ENCODE measurements at places on chromosomes 4 and X.

DNA sequence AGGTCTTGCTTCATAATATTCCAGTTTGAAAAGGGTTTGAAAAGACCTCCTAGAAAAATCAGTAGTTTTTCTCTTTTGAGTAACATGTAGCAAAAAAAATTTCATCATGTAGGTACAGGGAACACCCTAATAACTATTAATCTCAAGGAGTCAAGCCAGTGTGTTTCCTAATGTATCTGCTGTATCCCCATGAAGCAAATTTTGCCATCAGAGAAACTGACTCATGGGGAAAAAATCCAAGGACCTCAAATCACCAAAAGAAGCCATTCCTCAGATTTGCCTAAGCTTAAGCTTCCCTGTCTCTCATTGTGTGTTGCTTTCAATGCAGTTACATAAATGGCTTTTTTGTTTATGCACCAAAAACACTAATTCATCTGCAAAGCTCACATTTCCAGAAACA lies 29.7 kb downstream of the F9 start:
- DNase-seq, result peak; percentile 49

DNA sequence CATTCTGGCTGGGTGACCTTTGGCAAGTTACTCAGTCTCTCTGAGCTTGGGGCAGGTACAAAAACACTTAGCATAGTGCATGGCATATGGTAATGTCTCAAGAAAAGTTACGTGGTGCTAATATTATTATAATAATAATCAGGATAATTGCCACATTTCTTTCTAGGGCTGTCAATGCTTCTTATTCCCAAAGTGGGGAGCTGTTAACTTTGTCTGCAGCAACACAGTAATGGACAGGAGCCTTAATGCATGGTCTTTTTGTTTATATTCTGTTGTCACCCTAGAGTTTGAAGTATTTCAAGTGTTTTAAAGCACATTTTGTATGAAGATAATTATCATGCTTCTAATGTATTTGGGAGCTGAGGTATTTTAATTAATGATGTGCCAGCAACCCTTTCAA lies 121.8 kb downstream of the FHIP1A start:
- no peak for DNase-seq

DNA sequence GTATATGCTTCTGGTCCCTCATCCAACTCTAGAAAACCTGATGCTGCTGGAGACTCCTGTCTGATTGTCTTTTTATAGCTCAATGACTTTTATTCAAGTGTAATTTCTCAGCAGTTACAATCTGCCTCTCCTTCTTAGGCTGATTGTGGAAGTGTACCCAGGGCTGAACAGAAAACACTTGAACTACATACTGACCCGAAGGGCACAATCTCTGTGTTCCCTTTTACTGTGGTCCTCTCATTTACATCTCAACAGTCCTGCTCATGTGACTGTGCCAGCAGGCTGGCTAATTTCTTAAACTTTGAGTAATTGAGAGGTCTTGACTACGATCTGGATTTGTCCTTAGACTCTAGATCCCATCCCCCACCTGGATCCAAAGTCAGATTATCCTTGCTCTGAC lies 863.4 kb downstream of the PDHA2 start:
- no peak for DNase-seq

DNA sequence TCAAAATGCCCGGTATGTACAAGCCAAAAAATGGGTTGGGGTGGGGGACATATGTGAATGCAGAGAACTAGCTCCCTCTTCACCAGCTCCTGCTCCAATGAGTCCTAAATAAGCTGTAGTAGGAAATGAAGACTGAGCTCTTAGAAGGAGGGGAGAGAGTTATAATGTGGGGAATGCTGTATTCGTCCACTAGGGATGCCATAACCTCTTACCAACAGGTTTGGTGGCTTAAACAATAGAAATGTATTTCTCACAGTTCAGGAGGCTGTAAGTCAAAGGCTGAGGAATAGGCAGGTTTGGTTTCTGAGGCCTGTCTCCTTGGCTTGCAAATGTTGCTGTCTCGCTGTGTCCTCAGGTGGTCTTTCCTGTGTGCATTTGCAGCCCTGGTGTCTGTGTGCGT lies 4.4 kb upstream of the INPP4B start:
- no peak for DNase-seq

GRCh38 chr4:161728929-161729328 lies 434.9 kb downstream of the FSTL5 start:
- no peak for DNase-seq

DNA sequence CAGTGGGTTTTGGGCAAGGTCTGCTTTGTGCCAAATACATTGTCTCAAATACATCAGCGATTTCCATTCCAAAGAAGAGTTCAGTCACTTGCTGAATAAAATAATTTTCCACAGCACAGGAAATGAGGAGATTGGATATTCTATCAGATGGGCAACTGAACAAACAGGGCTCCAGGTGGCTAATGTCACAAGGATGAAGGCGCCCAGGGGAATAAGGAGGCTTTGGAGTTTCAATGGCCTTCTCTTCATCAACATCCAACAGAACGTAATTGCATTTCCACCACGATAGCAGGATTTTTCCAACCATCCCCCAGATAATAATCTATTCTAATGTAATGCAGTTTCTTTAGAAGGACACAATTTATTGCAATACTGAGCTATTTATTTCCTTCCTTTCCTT lies 104.7 kb upstream of the KLHL13 start:
- DNase-seq, result no peak

- no peak for DNase-seq
These were observed 1071.2 kb downstream of the FAT4 start for GRCh38 chr4:126385954-126386353.

GRCh38 chrX:132488819-132489577 lies at the start of gene MBNL3:
Gene MBNL3, minus strand, starts transcription at chrX:132489038. Its CDS starts 49,427 bp downstream, at chrX:132439611.
- DNase-seq, result peak; percentile 36

- DNase-seq, result no peak
These were observed at the start of gene XAGE5 for GRCh38 chrX:52811065-52811625. Gene XAGE5, plus strand, starts transcription at chrX:52811287. Its CDS starts 1,280 bp downstream, at chrX:52812567.

GRCh38 chr4:22897520-22898108 lies 204.9 kb downstream of the GBA3 start:
- peak; percentile 21 for DNase-seq

GRCh38 chrX:136170139-136170800 lies 22.9 kb downstream of the FHL1 start:
- peak; percentile 34 for DNase-seq

DNA sequence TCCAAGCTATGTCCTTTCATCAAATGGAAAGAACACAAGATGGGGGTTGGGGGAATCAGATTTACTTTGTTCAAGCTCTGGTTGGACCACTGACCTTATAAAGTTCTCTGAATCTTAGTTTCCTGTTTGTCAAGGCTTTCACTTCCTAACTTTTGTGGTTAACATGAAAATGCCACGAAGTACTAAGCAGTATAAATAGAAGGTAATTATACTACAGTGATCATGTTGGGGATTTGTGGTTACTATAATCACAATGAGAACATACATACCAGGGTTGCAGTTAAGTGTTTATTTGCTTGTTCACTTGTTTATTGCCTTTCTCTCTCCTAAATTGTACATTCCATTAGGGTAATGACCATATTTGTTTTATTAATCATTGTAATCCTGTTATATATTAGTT lies 53.2 kb downstream of the SPRY1 start:
- peak; percentile 39 for DNase-seq

DNA sequence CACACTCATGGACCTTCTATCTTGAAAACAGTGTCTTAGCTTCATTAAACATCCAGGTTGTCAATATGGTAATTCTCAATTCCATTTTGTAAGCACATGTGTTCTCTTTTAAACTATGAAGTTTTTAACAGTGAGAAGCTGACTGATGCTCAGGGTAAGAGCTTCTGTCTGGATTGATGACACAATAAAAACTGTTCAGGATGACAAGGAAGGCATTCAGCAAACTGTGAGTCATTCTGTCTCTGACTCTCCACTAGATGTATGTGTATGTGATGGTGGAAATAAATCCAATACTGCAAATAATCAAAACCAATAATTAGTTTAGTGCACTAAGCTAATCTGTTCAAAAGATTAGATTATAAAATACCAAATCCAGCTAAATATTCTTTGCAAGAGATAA lies 115.3 kb upstream of the ARX start:
- no peak for DNase-seq

GRCh38 chrX:9557521-9557920 lies 92.7 kb downstream of the TBL1X start:
- no peak for DNase-seq

DNA sequence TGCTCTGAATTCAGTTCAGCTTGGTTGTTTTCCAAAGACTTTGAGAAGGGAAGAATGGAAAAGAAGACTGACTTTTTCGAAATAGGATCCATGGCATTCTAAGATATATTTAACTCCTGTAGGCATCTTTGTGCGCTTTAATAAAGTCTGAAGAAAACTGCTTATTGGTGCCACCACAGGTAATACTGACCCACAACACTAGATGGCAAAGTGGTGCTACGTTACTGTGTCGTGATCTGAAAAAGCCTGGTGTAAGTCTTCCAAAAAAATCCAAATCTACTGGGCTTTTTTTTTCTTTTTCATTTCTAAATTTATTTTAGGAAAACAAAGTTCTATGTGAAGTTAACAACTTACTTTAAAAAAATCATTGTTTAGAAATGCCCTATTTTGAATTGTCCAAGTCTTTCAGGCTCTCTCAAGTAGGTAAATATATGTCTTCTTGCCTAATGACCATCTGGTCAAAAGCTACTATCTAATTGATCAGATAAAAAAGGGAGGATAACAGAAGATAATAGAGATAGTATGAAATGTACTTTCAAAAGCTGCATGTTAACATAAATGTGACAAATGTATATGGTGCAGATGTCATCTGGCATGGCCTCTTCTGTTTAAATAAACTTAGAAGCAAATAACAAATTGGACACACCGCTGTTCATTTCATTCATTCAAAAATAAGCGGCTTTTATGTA lies 47.0 kb upstream of the MID1IP1 start:
- DNase-seq, result peak; percentile 51

- peak; percentile 70 for DNase-seq
These were observed 4.6 kb downstream of the MAGIX start for GRCh38 chrX:49166914-49167739.

GRCh38 chrX:110178179-110178865 lies 139.6 kb downstream of the AMMECR1 start:
- no peak for DNase-seq

- no peak for DNase-seq
These were observed 2.1 kb upstream of the CCNG2 start for GRCh38 chr4:77154761-77155499.

DNA sequence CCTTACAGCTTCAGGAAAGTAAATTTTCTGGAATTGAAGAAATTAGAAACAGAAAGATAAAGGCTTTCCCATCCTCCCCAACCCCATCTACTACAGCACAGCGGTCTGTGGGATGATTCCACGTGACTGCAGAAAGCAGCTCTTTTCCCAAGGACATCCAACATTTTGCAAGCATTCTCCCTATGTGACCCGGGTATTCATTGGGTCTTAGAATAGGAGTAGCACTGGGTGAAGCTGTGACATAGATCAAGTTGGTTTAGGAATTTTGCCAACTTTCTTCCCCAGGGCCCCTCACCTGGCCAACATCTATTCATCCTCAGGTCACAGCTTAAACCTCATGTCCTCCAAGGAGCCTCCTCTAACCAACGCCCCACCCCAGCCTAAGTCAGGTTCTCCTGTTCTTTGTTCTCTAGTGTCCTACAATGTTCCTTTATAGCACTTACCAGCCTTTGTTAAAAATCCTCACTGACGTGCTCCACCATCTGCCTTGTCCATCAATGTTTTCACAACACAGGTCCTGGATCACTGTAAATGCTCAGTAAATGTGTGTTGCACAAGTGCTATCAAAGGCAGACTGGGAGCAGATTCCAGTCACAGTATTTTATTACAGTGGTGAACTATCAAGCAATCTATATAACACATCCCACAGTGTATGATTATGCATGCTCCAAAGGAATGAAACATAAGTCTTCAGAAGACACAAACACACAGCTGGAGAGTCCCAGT lies 80.9 kb upstream of the MTM1 start:
- DNase-seq, result no peak

GRCh38 chr4:169259271-169259670 lies 11.5 kb downstream of the SH3RF1 start:
- no peak for DNase-seq

DNA sequence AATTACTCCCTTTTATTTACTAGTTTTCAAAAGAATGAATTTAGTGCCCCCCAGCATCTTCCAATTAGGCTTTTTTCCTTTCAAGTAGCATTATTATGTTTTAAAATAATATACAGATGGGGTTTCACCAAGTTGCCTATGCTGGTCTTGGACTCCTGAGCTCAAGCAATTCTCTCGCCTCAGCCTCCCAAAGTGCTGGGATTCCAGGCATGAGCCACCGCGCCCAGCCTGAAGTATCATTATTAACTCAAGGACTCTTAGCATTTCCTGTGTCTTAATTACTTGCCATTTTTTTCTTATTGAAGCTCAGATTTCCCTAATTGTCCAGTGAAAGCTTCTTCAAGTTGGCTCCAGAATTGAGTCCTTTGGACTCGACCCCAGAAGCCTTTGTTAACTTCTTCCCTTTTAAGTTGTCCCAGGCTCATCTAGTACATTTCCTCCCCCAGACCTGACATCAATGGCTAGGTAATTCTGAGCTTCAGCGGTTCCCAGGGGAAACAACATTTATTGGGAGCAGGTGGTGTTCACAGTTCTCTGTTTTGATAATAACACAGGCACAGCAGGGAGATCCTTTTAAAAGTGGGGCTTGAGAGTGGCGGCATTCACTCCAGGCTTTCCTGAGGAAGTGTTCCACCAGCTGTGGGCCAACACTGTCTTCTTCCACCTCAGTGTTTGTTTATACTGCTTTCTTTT lies 10.0 kb downstream of the SAT1 start:
- DNase-seq, result no peak

GRCh38 chr4:123418351-123418931 lies 21.8 kb downstream of the SPRY1 start:
- DNase-seq, result peak; percentile 93

- DNase-seq, result peak; percentile 4
These were observed 540.5 kb upstream of the BOD1L1 start for GRCh38 chr4:14167876-14168510.

GRCh38 chr4:163535657-163536056 lies 41.2 kb downstream of the TMA16 start:
- no peak for DNase-seq

DNA sequence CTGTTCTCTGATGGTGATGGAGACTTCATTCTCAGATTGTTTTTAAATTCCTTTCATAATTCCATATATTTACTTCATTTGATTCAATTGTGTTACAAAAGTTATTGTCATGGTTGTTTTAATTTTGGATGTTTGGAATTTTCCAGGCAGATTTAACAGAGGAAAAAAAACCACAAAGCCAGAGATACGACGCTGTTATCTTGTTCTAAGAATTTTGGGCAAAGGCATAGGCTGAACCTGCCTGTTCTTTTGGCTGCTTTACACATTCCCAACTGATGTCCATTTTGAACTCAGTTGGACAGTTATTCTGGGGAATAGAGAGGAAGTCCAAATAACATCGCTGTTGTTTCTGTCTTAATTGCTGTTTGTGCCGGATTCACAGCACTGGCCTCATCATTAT lies 65.7 kb downstream of the LINC00632 start:
- no peak for DNase-seq

- peak; percentile 55 for DNase-seq
These were observed 174.5 kb downstream of the NSUN7 start for GRCh38 chr4:40924096-40924792.

GRCh38 chr4:164408831-164409230 lies 345.1 kb upstream of the SMIM31 start:
- no peak for DNase-seq

GRCh38 chr4:165217325-165217724 lies 10.0 kb downstream of the KLHL2 start:
- DNase-seq, result no peak

- peak; percentile 75 for DNase-seq
These were observed 59.6 kb downstream of the DCX start for GRCh38 chrX:111352424-111352823.

GRCh38 chrX:1164322-1165288 lies 47.8 kb downstream of the CRLF2 start:
- peak; percentile 11 for DNase-seq

Data from fibroblast of upper back skin (primary cell).